ENCODE measurements at places on chromosomes 13 and 19.

DNA sequence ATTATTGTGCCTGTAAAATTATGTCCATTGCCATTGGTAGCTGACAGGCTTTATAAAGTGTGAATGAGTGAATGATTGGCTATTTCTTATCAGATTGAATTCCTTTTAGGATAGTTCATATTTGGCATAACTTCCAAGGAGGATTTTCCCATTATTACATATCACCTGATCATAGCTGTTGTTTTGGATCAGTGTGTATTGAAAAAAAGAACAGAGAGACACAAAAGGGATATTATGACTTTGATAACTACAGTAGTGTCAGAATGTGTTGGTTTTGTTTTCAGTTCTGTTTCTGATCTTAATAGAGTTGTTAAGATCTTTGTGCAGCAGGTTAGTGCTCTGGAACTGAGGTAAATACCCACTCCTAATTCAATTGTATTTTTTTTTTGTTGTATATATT, 103.8 kb downstream of the LRCH1 start:
- no peak for DNase-seq

DNA sequence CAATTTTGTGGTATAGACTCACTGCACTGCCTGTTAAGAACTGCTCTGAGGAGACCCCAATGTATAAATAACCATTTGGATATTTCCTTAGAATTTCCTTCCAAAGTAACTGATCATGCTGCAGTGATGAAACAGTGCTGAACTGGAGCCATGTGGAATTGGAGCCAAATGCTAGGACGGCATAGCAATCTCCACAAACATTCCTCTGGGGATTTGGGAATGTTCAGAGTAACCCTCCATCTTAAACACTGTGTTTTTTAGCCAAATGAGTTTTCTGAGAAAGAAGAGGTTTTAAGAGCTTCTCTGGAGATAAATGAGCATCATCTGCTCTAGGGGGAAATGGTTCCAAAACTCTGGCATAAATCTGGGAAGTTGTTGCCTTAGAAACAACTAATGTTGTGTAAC, 98.2 kb downstream of the OLFM4 start:
- no peak for DNase-seq

DNA sequence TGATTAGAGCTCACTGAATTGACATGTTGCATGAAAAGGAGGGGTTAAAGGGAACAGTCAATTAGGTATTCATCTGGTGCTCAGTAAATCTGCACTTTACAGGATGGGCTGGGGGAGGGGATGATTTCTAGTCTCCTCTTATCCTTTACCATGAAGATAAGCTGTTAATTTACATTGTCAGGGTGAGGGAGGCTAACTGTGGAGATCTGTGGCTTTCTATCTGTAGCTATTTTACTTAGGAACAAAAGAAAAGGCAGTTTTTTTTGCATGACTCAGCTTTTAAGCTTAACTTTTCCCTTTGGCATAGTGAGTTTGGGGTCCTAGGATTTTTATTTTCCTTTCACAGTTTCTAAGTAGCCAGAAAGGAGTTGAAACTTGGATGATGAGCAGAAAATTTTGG, 253.3 kb downstream of the LMO7 start:
- DNase-seq = no peak

- no peak for DNase-seq
These were observed 23.1 kb downstream of the CACNA1A start for GRCh38 chr19:13483215-13483614.

DNA sequence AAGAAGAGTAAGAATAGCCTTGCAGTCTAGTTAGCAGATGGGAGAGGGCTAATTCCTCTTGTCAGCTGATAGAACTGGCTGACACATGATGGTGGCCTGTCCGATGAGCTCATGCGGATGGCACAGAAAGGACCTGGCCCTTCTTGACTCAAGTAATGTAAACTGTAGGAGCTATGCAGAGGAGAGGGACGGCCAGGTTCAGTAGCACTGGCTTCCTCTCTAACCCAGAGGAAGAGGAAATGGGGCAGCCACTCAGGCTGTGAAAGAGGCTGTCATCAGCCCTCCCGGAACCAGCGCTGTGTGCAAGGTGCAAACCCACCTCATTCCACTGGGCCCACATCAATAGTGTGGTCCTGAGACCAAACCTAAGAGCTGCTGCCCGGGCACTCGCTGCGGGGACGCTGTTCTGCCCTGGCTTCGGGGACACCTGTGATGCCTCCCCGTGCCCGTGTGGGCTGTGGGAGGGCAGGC, 30.8 kb upstream of the USE1 start:
- peak; percentile 68 for DNase-seq

GRCh38 chr13:110134801-110135200, 172.2 kb downstream of the COL4A1 start:
- DNase-seq = no peak
